ENCODE measurements at places on chromosomes 1 and 21.

DNA sequence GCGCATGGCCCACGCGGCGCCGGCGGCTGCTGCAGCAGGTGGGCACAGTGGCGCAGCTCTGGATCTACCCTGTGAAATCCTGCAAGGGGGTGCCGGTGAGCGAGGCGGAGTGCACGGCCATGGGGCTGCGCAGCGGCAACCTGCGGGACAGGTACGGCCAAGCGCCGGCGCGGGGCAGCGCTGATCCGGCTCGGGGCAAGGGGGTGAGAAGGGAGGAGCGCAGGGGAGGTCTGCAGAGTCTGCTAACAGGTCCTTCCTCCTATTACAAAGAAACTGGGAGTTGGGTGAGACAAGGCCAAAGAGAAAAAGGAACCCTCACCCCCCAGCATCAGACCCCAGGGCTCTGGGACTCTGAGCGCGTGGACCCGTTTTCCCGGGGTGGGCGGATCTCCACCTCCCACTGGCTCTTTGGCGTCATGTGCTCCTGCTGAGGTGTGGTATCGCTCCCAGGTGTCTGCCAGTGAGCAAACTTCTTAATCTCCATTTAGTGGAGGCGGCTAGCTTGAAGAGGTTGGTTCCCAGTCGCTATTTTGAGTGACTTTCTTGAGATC, 431 bp downstream of the MTARC1 start:
- no peak for DNase-seq

GRCh38 chr21:39852021-39852721, 15.1 kb upstream of the PCP4 start:
- no peak for DNase-seq

DNA sequence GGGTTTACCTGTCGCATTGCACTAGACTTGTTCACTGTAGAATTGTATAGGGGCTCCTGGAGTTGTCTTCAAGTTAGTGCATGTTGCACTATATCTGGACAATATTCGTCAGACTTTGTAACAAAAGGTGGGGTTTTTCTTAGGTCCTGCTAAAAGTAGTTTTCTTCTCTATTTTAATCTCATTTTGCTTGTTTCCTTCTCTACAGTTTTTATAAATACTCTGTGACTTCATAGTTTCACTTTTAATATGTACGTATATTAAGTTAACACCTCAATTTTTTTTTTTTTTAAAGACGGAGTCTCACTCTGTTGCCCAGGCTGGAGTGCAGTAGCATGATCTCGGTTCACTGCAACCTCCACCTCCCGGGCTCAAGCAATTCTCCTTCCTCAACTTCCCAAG, 26.5 kb upstream of the MRPS6 start:
- DNase-seq = no peak

DNA sequence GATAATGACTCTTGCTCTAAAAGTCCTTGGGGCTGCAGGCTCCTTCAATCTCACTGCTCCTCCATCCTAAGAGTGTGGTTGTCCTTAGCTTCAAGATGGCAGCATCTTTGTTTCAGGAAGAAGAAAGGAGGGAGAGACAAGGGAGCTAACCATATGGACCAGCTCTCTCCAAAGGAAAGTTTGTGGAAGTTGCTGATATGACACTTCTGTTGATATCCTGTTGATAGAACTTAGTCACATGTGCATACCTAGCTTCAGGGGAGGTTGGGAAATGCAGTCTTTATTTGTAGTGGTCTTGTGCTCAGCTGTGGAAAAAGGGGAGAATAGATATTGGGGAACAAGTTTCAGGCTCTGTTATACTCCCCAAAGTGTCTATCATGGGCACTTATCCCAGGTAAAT, 186.9 kb downstream of the GIPC2 start:
- no peak for DNase-seq

DNA sequence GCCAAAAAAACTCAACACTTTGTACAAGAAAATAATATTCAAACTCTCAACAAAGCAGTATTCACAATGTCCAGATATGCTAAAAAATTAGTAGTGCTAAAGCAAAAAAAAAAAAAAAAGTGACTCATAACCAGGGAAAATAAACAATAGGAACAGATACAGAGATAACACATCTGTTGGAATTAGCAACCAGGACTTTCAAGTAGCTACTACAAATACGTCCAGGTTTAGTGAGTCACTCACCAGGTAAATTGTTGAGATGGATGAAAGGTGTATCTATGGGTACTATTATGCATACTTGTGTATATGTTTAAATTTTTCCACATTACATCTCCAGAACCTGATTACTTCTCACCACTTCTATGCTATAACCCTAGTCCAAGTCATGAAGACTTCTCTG, 144.8 kb upstream of the SLC35F3 start:
- DNase-seq = no peak

- no peak for DNase-seq
Observed at GRCh38 chr1:156082309-156083091, at the start of gene MEX3A. Gene MEX3A, minus strand, starts transcription at chr1:156082465. Its CDS starts 467 bp downstream, at chr1:156081998.

DNA sequence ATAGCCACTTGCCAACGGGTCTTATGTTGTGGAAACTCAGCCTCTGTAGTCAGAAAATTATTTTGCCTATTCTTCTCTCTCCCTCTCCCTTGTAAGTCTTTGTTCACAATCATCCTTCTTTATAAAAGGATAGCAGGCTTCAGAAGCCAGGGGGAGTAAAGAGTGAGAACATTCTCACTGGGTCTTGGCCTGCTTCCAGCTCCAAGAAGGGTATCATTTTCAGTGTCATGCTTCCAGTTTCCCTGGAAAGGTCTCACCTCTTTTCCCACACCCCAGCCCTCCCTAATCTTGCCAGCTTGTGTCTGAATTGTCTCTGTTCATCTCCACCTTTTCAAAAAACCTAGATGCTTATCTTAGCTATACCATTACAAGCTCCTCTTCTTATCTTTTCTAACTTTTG, 346.2 kb upstream of the LRRC7 start:
- no peak for DNase-seq

GRCh38 chr21:41387824-41388223, 26.0 kb downstream of the MX2 start:
- no peak for DNase-seq

DNA sequence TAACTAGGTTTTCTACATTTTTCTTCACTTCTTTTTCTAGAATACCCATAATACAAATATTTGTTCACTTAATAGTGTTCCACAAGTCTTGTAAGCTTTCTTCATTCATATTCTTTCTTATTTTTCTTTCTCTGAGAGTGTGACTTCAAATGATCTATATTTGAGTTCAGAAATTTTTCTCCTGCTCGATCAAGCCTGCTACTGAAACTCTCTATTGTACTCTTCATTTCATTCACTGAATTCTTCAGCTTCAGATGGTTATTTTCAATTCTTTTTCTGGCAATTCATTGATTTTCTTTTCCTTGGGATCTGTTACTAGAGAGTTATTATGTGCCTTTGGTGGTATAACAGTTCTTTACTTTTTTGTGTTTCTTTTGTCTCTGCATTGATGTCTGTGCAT, 82.5 kb upstream of the CAMK1G start:
- no peak for DNase-seq

DNA sequence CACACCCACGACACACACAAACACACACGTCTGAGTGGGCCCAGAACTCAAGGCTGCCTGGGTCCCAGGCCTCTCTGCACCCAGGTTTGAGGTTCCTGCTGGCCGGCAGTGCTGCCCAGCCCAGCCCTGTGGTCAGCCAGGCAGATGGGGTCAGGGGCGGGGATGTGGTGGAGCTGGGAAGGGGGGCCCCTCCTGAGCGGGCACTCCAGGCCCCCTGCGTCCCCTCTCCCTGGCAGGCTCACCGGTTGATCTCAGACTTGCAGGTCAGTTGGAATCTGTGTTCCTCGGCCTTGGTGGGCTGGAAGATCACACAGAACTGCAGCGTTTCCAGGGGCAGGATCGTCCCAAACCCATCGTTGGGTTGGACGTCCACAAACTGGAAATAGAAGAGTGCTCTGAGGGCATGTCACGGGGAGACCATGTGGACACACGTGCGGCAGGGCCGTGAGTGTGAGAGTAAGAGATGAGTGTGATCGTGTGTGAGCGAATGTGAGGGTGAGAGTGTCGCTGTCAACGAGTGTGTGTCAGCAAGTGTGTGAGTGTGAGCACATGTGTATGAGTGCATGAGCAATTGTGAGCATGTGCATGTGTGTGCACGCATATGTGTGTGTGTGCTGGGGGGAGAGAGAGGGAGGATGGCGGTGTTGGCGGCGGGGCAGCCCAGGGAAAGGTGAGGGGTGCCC, 19.7 kb upstream of the TMEM52 start:
- DNase-seq = no peak

GRCh38 chr1:909861-910310, 13.8 kb upstream of the SAMD11 start:
- DNase-seq = no peak

GRCh38 chr1:216913976-216914375, 190.7 kb upstream of the ESRRG start:
- DNase-seq = no peak

DNA sequence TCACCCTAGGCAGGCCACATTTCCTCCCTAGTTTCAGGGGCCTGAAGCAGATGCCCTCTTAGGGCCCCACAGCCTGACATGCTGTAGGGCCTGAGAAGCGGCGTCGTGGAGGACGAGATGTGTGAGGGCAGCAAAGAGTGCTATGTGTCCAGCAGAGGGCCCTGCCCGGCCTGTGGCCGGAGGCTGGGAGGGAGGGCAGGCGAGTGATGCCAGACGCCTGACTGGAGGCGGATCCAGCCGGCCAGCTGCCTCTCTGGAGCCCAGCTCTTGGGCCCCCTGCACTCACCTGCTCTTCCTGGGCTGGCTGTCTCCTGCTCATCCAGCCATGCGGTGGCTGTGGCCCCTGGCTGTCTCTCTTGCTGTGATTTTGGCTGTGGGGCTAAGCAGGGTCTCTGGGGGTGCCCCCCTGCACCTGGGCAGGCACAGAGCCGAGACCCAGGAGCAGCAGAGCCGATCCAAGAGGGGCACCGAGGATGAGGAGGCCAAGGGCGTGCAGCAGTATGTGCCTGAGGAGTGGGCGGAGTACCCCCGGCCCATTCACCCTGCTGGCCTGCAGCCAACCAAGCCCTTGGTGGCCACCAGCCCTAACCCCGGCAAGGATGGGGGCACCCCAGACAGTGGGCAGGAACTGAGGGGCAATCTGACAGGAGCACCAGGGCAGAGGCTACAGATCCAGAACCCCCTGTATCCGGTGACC, at the start of gene GPR37L1:
GPR37L1 (plus strand) TSS at position 279 of the 697 bp plus-strand sequence; CDS start at position 326, 47 bp downstream.
- no peak for DNase-seq

DNA sequence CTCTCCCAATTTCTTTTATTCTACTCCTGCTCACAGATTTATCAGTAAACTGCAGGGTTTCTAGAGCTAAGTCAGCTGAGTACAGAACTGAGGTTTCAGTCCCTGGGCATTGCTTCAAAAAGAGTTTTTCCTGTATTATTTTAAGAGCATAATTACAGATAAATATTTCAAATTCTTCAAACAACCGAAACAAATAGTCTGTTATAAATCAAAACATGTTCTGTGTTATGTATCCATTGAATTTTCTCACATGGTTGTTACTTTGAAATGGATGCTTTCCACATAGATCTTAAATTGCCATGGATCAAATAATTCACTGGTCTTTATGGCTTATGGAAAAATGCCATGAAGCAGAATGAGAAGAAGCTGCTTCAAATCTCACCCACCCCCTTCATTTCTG, 64.5 kb downstream of the LRRC8C start:
- DNase-seq = no peak
